ENCODE measurements at places on chromosomes 13 and 19.
A peak's percentile ranks its signal among the peaks of the same experiment; 100 is the strongest.

DNA sequence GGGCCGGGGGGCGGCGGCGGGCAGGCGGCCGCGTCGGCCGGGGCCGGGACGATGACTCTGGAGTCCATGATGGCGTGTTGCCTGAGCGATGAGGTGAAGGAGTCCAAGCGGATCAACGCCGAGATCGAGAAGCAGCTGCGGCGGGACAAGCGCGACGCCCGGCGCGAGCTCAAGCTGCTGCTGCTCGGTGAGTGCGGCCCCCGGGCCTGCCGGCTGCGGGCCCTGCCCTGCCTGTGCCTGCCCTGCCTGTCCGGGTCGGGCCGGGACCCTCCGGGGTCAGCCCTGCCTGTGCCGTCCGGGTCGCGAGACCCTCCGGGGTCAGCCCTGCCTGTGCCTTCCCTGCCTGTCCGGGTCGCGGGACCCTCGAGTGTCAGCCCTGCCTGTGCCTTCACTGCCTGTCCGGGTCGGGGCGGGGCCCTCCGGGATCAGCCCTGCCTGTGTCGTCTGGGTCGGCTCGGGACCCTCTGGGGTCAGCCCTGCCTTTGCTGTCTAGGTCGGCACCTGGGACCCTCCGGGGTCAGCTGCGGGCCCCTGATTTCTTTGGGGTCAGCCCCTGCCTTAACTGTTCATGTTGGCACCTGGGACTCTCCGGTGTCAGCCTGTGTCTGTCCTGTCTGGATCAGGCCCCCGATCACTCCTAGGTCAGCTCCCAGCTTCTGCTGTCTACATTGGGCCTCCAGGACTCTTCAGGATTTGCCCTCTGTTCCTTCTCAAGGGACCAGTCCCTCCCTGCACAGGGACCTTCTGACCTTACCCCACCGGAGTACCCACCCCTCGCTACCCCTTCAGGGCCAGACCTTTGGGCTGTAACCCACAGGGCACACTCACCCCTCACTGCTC lies 659 bp downstream of the GNA11 start:
- DNase-seq: no peak

GRCh38 chr19:53254411-53255341 lies at the start of gene ZNF677:
TSS of gene ZNF677 (minus strand) at chr19:53254873. CDS start at chr19:53251550, 3,323 bp downstream.
- peak; percentile 95 for DNase-seq

- DNase-seq: no peak
Observed at GRCh38 chr13:99281811-99282263, 23.7 kb upstream of the GPR18 start.

GRCh38 chr13:67225252-67226159 lies 4.6 kb downstream of the PCDH9 start:
- DNase-seq: no peak

- DNase-seq: no peak
Observed at GRCh38 chr13:20939662-20940061, 37.1 kb upstream of the XPO4 start.

DNA sequence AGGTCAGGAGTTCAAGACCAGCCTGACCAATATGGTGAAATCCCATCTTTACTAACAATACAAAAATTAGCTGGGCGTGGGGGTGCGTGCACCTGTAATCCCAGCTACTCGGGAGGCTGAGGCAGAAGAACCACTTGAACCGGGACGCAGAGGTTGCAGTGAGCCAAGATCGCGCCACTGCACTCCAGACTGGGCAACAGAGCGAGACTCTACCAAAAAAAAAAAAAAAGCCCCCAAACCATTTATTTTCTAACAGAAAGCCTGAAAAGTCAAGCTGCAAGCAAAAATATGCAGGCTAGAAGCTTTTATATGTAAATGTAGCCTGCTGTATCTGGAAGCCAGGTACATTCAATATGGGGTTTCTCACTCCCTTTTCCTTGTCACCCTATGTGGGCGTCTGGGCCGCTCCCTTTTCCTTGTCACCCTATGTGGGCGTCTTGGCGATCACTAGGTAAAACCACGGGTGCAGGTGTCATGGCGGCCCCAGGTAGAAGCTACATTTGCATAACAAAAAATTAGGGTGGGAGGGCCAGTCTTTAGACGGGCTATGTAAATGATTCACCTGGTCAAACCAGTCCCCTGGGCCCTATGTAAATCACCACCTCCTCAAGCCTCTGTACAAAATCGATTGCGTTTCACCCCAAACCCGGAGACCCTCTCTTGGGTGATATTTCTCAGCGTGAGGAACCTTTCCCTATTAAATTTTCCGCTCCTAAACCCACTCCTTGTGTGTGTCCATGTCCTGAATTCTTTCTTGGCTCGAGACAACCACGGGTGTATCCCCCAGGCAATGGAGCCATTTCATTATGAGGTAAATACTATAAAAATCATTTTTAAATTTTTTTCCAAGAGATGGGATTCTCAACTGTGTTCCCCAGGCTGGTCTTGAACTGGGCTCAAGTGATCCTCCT lies 2.1 kb downstream of the TRIM13 start:
- no peak for DNase-seq

- no peak for DNase-seq
Observed at GRCh38 chr19:35195830-35196229, 32.7 kb downstream of the FAM187B start.

GRCh38 chr19:54209811-54210494 lies 9.3 kb downstream of the RPS9 start:
- DNase-seq: peak; percentile 83

DNA sequence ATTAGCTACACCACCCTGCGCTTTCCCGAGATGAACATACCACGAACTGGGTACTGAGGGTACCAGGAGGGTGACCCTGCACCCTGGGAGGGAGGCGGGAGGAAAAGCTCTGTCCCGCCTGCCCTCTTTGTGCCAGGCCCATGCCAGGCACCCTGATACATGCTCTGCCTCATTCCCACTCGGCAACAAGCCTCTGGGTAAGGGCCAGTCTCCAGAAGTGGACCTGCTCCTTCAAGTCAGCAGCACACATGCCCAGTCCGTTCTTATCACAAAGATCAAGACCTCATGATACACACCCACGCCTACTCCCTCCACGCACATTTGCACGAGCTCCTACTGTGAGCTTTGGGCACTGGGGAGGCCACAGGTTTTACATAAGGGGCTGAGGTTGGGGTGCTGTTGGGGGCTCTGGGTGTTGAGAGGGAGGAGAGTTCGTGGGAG lies 2.0 kb upstream of the FFAR1 start:
- no peak for DNase-seq

DNA sequence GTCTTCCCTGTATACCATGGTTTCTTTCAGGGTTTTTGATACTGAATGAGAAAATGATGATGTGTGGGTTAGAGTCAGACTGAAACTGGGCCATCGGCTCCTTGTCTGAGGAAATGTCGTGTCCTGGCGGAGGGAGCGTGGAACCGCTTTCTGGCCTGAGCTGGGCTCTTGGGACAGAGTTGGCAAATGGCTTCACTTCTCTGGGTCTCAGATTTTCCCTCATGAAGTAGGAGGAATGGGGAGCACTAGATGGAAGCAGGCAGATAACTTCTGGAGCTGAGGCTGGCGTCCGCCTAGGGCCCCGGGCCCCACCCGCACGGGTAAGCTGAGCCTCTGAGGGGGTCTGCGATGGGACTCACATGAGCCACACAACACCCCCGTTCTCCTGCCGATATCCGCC lies 133.3 kb upstream of the WASF3 start:
- DNase-seq: no peak

GRCh38 chr19:56152644-56153043 lies 11.6 kb downstream of the ZNF444 start:
- DNase-seq: no peak

DNA sequence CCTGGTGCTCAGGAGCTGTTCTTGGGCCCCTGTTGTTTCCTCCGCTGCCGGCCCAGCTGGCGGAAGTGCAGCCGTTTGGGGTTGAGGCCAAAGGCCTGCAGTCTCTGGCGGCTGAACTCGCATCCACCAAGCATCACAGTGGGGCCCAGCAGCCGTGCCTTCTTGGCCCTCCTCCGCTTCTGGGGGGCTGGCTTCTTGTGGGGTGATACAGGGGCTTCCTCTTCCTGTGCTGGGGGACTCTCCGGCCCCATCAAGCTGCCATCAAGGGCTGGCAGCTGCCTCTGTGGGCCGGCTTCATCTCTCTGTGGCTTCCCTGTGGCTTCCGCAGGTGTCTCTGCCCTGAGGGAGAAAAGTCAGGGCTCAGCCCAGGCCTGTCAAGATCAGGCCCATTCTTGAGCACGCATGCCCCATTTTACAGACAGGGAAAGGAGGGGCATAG lies 10.3 kb downstream of the ATG4D start:
- no peak for DNase-seq

- DNase-seq: no peak
Observed at GRCh38 chr13:79486433-79487188, 5.7 kb downstream of the NDFIP2 start.

DNA sequence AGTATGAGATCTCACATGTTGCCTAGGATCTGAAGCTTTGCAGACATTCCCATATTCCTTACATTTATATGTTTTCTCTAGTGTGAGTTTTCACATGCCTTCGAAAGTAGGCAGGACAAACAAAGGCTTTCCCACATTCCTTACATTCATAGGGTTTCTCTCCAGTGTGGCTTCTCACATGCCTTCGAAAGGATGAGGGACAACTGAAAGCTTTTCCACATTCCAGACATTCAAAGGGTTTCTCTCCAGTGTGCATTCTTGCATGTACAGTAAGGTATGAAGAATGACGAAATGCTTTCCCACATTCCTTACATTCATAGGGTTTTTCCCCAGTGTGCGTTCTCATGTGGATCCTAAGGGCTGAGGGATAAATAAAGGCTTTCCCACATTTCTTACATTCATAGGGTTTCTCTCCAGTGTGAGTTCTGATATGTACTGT lies 14.2 kb downstream of the ZNF699 start:
- no peak for DNase-seq

GRCh38 chr19:6340493-6341201 lies 7.2 kb upstream of the ACER1 start:
- DNase-seq: no peak

- no peak for DNase-seq
Observed at GRCh38 chr13:84393981-84394625, 511.8 kb upstream of the SLITRK1 start.

GRCh38 chr19:17209126-17210036 lies 5.8 kb upstream of the USE1 start:
- DNase-seq: no peak

GRCh38 chr19:48997972-48998371 lies 4.3 kb downstream of the RUVBL2 start:
- no peak for DNase-seq

GRCh38 chr13:75489502-75490263 lies 7.7 kb upstream of the TBC1D4 start:
- no peak for DNase-seq

GRCh38 chr19:45224645-45225044 lies 20.6 kb downstream of the EXOC3L2 start:
- no peak for DNase-seq

DNA sequence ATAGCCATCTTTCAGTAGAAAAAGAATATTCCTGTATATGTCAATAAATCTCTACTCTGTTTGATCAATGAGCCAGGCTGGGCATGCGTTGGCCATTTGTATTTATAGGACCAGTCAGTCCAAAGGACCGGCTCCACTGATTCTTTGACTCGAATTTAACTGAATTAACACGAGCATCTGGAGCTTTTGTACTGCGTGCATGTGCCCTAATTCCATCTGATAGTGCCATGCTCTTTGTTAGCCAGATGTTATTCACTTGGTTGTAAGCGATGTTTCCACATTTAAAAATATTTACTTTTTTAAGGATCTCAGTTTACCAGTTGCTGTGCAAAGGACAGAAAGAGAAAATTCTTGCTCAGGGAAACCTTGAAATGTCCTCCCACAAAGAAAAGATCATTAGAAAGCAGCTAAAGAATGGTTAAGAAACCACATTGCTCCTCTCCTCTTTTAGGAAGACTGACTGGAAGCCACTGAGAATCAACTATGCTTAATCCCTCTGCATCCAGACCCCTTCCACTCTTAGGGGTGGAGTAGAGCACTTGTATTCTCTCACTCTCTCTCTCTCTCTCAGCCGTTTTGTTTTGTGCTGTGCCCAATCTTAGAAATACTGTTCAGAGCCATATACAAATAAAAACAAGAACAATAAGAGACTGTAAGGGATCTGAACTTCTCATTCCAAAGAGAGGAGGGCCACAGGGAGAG lies 165.8 kb downstream of the DCLK1 start:
- no peak for DNase-seq

GRCh38 chr13:25581351-25581750 lies 209.6 kb downstream of the ATP8A2 start:
- no peak for DNase-seq

DNA sequence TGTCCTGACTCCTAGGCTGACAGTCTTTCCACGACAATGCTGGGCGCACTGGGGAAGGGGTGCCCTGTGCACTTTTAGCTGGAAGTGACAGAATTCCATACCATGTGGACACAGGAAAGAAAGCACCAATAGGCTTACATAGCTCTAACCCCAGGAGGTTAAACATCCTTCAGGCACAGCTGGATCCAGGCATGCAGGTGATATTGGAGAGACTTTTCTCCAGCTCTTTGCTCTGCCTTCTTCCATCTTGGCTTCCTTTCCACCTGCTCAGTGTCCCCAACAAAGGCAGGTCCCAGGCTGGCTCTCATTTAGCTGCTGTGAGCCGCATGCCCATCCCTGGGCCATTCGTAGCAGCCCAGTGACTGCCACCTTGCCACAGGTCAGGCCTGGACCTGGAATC lies 61.1 kb upstream of the LDLR start:
- no peak for DNase-seq

GRCh38 chr19:30564551-30565011 lies 192.4 kb downstream of the ZNF536 start:
- peak; percentile 84 for DNase-seq

- no peak for DNase-seq
Observed at GRCh38 chr19:33806434-33806881, 9.8 kb downstream of the KCTD15 start.

DNA sequence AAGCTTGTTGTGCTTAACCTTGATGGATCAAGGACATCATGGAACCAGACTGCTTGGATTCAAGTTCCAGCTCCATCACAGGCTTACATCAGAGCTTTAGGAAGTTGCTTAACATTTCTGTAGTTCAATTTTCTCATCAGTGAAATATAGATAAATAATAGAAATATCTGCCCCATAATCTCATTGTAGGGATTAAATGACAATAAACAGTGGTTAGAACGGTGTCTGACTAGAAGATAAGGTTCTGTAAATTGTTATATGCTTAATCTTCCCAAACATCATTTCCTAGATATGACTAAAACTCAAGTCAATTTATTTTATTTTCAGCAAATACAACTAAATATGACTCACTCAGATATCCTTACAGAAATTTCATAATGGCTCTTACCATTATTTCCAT lies 83.5 kb downstream of the SLITRK1 start:
- DNase-seq: no peak

Measured in putamen (tissue), 1 donor.